ENCODE measurements at places on chromosomes 1 and 21.

GRCh38 chr1:16141573-16142336, 14.1 kb downstream of the EPHA2 start:
- no peak for DNase-seq

- DNase-seq = no peak
Measured at GRCh38 chr1:109296782-109297181, 10.0 kb downstream of the MYBPHL start.

DNA sequence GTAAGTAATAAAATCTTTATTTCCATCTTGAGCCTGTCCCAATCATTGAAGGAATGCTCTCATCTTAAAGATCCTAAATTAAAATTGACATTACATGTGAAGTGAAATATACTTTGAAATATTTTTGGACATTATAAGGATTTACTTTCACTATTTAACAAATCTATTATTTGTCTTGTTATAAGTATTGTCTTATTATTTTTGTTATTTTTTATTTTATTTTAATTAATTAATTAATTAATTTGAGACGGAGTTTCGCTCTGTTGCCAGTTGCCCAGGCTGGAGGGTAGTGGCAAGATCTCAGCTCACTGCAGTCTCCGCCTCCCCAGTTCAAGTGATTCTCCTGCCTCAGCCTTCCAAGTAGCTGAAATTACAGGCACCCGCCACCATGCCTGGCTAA, 343.2 kb downstream of the DPYD start:
- no peak for DNase-seq

- no peak for DNase-seq
Measured at GRCh38 chr1:26388791-26389445, 16.4 kb upstream of the ZNF683 start.

DNA sequence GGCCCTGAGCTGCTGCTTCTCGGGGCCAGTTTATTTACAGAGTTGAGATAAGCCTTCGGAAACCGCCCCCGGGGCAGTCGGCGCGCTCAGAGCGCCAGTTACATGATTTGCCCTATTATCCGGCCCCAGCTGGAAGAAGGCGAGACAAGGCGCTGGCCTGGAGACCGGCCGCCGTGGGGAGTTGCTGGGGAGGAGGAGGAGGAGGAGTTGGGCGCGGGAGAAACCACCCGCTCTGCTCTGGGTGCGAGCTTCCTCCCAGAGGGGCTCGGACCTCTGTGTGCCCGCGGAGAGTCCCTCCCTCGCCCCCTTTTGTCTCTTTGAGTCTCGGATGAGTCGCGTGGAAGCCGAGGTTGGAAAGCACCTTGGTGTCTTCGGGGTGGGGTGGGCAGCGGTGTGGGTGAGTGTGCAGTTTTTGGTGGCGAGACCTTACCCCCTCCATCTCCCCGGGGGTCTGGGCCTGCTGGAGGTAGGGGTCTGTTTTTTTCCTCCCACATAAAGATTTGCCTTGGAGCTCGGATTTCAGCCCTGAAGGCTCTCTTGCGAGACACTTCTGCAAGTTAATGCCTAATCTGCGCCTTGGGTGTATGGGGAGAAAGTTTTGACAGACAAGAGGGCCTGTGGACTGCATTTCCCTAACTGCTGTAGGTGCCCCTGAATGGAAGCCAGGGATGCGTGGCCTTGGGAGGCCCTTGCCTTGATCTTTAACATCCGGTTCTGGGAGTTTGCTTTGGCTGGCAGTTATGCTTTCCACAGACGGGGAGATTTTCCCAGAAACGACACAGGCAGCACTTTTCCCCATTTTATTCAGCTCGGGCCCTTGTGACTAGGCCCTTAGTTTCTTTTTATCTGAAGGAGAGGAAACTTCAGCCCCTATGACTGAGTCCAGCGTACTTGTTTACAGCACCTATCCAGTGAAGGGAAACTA, 80.0 kb downstream of the NDUFS5 start:
- no peak for DNase-seq

DNA sequence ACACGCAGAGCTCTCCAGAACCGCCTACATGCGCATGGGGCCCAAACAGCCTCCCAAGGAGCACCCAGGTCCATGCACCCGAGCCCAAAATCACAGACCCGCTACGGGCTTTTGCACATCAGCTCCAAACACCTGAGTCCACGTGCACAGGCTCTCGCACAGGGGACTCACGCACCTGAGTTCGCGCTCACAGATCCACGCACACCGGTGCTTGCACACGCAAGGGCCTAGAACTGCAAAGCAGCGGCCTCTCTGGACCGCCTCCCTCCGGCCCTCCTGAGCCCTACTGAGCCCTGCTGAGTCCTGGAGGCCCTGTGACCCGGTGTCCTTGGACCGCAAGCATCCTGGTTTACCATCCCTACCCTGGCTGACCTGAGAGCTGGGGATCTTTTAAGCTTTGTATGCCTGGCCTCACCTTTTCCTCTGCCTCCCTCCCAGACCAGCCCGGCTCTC, 8.3 kb downstream of the OLIG2 start:
- no peak for DNase-seq

DNA sequence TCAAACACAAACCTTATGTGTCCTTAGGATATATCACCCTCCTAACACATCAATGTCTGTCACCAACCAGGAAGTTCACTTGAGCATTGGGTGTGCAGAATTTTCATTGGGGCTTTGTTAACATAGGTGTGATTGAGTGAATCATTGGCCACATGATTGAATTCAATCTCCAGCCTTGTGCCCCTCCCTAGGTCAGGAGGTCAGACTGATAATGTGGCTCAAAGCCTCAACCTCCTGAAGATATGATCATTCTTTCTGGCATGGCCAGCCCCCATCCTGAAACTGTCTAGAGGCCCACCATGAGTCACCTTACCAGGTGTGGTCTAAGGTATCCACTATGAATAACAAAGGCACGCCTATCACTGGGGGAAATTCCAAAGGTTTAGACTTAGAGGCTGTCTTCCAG, 90.1 kb downstream of the PKN2 start:
- no peak for DNase-seq

- no peak for DNase-seq
Measured at GRCh38 chr1:14634486-14634885, 36.0 kb downstream of the KAZN start.

DNA sequence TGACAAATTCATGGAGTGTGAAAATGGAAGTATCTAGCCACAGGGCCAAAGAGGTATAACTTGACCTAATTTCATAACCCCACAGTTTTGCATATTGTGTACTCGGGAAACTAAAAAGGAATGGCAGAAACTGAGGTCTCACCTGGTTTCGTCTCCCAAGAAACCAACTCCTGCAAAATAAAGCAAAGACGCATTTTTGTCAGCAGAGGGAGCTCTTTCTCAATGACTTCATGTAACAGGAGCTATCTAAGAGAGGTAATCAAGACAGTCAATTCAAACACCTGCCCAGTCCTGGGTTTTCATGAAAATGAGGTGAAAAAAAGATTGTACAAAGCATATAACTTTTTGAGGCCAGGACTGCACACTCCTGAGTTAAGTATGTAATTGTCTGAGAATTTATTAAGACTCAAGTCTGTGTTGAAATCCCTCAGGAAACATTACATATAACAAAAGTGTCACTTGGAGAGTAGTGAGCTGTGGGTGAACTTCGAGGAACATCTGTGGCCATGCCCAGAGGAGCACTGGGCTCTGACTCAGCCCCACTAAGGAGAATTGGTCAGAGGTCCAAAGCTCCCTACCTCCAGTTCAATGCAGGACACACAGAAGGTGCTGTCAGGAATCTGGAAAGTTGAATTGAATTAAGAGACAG, 17.6 kb downstream of the FCRL4 start:
- peak; percentile 68 for DNase-seq

DNA sequence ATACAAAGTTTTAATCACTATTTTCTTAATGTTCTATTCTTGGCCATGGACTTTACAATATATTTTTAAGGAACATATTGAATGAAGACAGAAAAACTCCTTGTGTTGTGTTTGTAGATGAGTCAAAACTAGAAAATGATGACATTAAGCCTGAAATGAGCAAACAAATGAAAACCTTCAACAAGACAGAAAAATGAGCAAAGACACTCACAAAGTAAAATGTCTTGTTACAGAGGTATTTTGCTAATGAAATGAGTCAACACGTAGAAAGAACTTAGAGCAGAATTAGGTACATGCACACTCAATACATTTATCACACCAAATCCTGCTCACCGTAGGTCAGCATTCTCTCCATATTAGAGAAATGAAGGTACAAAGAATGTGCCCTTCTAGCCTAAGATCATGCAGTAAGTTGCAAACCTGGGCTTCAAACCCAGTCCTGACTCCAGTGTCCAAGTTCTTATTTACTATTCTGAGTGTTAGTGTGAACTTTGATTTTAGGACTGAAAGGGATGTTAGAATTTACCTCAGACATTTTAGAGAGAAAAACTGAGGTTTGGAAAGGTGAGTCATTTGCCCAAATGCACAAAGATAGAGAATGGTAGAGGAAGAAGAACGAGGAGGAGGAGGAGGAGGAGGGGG, 133.9 kb upstream of the SGIP1 start:
- DNase-seq = no peak

- peak; percentile 67 for DNase-seq
Measured at GRCh38 chr1:207981976-207982375, 71.1 kb upstream of the CD34 start.

DNA sequence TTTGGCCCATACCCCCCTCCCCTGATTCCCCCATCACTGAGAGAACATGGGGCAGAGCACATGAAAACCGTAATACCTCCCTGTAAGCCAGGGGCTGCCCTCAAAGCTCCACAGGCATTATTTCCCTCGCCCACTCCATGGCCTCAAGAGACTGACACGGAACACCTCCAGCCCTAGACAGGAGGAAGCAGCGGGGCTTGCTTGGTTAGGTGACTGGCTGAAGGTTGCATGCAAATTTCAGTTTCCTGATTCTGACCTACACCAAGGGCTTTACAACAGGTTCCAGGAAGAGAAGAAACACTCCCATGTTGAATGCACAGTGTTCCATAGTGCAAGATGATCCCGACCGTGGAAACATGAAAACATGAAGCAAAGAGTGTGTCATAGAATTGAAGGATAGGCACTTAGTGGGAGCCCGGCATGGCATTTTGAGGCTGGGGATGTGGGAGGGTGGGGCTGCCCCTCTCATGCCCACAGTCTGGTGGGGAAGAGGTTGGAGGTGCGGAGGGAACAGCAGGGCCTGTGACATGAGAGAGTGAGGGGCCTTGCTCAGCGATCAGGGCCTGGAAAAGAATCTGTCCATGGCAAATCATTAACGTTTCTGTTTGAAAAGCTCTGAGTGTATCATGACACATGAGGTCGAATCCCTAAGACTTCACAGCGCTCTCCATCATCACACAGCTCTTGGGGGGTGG, 33.5 kb downstream of the GPR137B start:
- DNase-seq = no peak

GRCh38 chr1:155389826-155390225, 69.1 kb downstream of the RUSC1 start:
- DNase-seq = no peak

GRCh38 chr1:61084491-61085031, 2.2 kb downstream of the NFIA start:
- DNase-seq = no peak

DNA sequence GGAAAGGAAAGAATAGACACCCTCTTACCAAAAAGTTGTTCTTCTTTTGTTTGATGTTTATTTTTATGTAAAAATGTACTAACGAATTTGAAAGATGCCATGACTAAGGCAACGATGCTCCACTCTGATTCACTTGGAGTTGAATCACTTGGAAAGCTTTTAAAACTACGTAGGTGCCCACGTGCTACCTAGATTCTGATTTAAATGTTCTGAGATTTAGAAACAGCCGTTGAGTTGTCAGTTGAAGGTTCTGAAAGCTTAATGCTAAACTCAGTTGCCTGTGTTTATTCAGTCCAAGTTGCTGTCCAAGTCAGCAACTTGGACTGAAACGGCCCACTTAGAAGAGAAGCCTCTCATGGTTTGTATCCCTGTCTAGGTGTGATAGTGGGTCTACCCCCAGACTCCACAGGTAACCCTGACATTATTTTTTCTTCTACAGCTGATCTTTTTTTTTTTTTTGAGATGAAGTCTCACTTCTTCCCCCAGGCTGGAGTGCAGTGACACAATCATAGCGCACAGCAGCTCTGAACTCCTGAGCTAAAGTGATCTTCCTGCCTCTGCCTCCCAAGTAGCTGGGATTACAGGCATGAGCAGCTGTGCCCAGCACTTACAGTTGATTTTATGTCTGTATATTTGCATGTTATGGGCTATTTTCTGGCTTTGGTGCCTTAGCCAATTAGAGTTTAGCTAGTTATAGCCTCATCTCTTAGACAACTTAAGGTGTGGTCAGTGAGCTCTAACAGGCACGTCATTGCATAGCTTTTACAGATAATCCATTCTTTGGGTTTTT, 1.4 kb upstream of the VAMP4 start:
- peak; percentile 22 for DNase-seq

DNA sequence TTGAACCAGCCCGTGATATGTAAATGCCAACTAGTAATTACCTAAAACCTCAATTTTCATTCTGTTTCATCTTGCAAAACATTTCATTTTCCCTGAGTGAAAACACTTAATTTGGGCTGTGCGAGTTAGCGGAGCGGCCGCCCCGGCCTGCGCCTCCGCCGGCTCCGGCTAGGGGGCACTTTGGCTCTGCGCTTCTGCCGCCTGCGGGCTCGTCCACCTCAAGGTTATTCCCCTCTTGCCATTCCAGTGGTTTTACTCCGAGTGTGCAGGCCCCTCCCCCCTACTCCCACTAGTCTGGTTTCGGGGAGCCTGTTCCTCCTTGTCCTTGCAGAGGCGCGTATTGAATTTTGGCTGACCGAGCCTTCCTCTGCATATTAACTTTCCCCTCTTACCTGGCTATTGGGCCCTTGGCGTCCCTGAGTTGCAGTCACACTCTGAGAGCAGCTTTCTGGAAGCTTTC, 55.6 kb downstream of the PEX14 start:
- DNase-seq = no peak

- no peak for DNase-seq
Measured at GRCh38 chr1:237105826-237106225, 63.8 kb downstream of the RYR2 start.

- DNase-seq = no peak
Measured at GRCh38 chr1:59703918-59704378, 110.8 kb upstream of the HOOK1 start.

GRCh38 chr1:37234941-37235418, 200.7 kb upstream of the GRIK3 start:
- peak; percentile 8 for DNase-seq

- DNase-seq = no peak
Measured at GRCh38 chr1:43491061-43491460, 37.3 kb upstream of the HYI start.

DNA sequence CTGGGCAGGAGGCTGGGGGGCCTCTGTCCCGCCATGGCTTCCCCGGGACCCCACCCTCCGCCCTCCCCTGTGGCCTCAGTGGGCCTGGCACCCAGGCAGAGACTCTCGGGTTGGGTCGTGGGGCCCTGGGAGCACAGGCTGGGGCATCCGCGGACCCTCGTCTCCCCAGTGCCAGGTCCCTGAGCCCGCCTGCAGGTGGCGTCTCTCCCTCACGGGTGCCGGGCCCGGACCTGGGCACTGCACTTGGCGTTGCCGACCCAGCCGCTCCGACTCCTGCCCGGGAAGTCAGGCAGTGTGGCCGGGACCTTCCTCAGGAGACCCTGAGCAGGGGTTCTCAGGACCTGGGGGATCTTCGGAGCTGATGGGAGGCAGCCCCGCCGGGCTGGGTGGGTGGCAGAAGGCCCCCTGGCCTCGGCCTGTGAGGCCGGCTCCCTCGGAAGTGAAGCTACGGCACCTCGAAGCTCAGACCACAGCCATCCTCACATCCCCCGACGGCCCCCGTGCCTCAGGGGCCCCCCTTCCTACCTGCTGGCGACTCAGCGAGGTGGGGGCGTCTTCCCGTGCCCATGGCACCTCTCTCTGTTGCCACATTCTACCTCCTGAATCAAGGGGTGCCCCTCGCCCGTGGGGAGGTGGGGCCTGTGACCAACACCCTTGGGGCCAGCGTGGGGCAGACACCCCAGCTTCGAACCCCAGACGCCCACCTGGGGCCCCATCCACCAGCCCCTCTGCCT, 6.4 kb upstream of the C1orf159 start:
- peak; percentile 42 for DNase-seq

- no peak for DNase-seq
Measured at GRCh38 chr21:45441431-45442255, 36.7 kb downstream of the COL18A1 start.
